NCI-H2227 treated with DMSO at 0.1 percent for 48 hours (cell line): ENCODE measurements at places on chromosomes 4 and X.

DNA sequence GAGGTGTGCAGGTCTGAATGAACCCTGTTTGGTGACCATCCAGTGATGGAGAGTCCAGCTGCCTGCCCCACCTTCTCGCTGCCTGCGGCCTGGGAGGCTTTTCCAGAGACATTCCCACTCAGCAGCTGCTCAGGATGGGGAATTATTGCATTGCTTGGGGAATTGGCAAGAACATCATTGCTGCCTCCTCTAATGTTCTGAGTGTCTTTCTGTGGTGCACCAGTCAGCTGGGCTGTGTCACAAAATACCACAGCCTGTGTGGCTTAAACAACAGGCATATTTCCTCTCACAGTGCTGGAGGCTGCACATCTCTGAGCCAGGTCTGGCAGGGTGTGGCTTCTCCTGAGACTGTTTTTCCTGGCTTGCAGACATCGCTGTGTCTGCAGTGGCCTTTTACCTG lies 86.8 kb upstream of the AFAP1 start:
- DNase-seq: no peak

- DNase-seq: no peak
These were observed 152.3 kb downstream of the WDFY3 start for GRCh38 chr4:84814094-84814750.

DNA sequence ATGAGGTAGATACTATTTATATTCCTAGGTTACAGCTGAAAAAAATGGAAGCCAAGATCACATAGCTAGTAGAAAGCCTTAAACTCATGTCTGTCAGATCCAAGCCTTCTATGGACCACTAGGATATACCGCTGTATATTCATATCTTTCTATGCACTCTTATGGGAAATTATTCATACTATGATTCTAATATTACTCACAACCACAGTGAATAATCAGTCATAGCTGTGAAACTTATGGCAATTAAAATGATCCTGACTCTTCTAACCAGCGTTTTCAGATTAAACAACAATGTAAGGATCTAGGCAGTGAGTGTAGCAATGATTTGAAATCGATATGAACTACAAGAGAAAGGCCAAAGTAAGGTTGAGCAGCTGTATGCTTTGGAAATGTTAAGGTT lies 111.0 kb downstream of the RASGEF1B start:
- DNase-seq: no peak

DNA sequence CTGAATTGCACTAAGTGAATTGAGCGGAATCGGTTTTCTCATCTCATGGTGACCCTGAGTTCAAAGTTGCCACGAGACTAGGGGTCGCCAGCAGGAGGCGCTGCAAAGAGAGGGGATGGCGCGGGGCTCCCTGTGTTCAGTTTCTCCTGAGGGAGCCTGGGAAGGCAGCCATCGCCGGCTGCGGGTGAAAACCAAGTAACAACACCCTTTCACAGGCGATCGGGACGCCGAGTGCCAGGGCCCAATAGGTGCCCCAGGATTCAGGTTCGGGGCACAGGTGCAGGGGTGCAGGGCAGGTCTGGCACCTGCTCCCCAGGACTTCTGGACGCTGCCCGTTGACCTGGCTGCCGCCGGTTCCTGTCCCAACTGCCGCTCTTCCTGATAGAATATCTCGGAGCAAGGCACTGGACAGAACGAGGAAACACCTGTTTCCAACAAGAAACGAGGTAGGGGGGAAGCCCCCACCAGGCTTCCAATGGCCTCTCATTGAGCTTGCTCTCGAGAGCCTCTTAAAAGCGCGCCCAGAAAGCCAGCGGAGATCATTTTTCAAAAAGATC lies 1.1 kb upstream of the FGF16 start:
- no peak for DNase-seq

DNA sequence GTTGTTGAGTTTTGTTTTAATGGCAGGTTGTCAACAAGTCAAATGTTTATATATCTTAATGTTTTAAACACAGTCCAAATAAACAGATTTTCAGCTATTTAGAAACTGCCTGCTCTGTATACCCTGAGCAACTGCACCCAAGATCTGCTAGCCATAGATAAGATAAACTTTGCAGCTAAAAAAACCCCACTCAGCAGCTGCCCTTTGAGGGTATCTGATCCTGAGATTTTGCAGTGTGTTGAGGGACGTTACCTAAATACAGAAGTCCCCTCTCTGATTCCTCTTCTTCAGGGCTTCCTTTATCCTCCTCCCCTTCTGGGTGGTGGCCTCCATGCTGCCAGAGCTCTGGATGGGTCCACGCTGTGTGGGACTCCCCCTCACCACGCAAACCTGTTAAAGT lies 11.0 kb upstream of the FGG start:
- DNase-seq: no peak

DNA sequence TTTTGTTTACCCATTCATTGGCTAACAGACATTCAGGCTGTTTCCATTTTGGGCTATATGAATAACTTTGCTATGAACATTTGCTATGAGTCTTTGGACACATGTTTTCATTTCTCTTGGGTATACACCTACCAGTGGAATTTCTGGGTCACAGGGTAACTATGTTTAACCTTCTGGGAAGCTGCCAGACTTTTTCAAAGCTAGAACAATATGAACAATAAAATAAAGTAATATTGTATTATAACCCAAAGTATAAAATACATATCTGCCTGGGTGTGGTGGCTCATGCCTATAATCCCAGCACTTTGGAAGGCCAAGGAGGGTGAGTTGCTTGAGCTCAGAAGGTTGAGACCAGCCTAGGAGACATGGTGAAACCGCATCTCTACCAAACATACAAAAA lies 90.6 kb downstream of the DLG3 start:
- DNase-seq: no peak

- DNase-seq: no peak
These were observed 45.6 kb downstream of the ARHGEF38 start for GRCh38 chr4:105598052-105598451.

DNA sequence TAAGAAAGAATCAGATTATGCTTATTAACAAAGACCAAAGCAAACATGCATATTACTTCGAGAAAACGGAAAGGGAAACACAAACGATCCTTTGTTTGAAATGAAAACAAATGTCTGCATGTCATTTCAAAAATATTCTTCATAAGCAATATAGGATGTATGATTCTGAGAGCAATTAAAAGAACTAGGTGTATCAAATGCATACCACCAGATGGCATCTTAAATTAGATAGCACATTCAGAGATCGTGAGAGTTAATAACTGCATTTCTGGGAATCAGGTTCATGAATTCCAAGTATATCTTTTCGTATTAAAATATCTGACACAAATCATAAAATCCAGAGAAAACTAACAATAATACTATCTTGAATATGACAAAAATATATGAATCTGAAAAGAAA lies 159.5 kb downstream of the PPP3CA start:
- DNase-seq: no peak

DNA sequence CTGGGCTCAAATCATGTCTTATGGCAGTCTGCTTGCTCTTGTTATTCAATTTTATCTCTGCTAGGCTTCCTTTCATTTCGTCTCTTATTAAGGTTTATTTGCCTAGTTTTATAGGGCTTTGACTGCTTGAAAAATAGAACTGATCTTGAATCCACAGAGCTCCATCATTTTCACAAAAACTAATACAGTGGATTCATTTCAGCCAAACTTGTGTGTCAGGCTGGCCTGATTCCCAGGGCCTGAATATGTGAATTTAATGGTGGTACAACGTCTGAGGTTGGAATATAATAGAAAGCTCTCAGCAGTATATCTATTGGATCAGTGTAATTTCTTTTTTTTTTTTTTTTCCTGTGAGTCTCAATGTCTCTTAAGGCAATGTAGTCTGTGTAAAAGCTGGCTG lies 123.3 kb downstream of the POU4F2 start:
- DNase-seq: no peak

DNA sequence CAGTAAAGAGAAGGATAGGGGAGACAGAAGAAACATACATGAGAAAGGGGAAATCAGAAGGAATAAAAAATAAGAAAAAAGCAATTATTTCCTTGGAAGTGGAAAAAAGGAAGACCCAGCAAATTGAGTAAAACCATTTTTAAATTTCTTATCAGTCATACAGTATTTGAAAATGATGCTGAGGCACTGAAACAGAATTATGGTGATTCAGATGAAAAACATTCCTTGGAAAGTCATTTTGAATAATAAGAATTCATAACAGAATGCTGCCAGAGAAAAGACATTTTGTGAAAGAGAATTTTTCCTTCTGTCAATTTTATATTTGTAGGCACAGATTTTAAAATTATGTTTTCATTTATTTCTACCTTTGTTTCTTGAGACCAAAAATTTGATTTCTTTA lies 895.5 kb upstream of the EPHA5 start:
- no peak for DNase-seq

- no peak for DNase-seq
These were observed 6.2 kb upstream of the AFF1 start for GRCh38 chr4:86928400-86929255.

- no peak for DNase-seq
These were observed 59.0 kb upstream of the ADGRA3 start for GRCh38 chr4:22574880-22575279.

DNA sequence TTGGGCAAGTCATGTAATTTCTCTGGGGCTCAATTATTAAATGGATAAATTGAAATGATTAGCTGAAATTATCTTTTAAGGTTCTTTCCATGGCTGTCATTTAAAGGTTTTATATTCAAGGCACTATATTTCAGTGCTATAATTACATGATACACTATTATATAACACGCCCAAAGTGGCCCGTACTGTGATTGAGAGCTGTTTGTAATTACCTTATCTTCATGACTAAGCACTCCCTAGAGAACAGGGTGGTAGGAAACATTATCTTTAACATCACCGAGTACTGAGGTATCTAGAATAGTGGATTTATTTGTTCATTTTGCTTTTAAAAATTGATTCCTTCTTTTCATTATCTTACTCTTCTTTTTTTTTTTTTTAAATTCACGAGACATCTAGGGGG lies 79.0 kb downstream of the DIAPH2 start:
- no peak for DNase-seq

GRCh38 chr4:171947400-171947799 lies 134.2 kb downstream of the GALNTL6 start:
- DNase-seq: no peak

DNA sequence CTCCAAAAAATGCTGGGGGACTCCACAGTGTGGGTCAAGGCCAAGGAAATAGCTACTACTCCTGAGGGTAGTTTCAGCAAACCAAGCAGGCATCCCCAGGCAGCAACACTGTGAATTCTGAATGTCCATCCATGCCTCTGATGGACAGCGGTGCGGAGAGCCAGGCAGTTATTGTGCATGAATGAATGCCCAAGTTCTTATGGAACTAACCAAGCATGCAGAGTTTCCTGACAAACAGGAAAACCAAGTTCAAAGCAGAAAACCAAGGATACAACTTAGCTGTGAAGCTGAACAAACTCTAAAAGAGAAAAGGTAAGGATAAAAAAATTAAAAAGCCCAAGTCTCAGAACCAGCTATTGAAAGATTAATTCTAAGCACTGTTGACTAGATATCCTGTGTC lies 642.6 kb upstream of the HS3ST1 start:
- DNase-seq: no peak

GRCh38 chrX:134444681-134445080 lies 15.3 kb upstream of the HPRT1 start:
- DNase-seq: no peak

GRCh38 chrX:18920566-18920965 lies 63.3 kb downstream of the PHKA2 start:
- no peak for DNase-seq

DNA sequence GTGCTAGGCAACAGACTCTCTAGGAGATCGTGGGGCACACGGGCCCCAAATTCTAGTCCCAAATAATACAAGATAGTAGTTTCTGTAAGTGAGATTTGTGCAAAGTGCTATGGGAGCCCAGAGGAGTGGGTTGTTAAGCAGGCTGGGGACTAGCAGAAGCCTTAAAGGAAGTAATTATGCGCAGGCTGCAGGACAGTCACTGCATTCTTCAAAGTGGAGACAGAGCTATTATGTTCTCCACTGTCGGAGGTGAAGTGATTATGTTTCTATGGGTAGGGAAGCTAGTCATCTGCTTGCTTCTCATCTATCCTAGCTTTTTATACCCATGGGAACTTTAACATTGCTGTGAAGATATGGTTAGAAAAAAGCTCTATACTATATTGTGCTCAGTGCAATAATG lies 154.2 kb downstream of the CPE start:
- DNase-seq: no peak

DNA sequence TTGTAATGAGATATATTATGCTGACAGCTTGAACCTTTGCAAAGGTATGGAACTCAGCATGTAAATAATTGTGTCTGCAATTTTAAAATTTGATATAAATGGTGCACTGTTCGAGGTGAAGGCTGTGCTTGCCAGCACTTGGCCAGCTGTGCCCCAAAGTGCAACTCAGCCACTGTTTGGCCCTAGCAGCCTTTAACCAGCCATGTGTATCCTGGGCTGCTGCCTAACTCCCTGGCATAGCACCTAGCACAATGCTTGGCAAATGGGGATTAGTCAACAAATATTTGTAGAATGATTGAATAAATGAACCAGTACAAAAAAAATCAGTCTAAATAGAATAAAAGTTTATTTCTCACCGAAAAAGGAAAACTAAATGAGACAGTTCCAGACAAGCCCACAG lies 83.8 kb upstream of the ZIC3 start:
- no peak for DNase-seq

DNA sequence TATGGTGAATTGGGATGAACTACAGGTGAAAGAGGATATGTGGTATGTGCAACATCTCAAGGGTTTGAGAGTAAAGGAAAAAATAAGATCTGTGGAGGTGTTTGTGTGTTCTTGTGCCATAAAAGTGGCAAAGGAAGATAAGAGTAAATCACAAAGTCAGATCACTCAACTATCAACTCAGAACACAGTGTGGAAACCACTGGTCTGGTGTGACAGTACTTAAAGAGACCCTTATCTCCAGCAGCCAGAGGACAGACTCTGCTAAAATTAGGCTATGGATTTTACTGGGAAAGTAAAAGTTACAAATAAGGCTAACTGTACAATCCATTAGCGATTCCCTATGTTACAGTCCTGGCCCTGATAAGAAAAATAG lies 54.0 kb upstream of the PRDM8 start:
- DNase-seq: no peak

DNA sequence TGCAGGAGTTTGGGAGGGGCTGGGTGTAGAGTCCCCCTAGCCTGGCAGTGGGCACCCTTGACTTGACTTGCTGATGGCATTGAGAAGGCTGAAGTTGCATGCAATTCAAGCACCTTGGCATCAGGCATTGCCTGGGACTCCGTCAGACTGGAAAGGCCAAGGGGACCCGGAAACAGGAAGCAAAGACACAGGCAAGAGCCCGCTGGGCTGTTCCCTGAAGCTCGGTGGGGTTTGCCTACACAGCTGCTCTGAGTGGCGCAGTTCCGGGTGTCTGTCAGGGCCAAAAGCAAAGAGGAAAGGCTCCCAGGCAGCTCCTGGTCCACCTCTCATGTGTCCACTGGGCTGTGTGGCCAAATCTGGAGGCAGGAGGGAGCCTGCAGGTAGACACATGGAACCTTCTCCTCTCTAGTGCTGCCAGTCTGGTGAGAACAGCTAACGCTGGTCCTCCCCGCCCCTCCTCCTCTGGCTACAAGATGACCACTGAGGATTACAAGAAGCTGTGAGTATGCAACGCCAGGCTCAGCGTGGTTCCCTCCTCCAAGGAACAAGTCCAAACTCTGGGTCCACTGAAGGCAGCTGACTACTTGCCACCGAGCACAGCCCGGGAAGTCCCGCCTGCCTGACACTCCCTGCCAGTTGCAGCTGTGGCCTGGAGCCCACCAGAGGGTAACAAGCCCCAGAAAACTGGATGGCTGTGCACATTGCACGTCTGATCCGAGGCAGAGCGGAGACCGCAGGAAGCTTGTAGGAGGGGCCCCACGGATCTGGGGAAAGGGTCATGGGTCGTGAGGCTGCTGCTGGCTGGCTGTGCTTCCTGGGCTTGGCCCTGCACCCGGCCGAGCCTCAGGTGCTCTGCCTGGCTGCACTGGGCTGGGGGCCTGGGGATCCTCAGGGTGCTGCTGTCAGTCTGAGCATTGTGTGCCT lies 20.1 kb downstream of the ZNF185 start:
- no peak for DNase-seq
